ENCODE measurements at places on chromosomes 16 and 17. TPM values are rescaled to one million over a fixed set of nuclear protein-coding genes. Genes with fewer than 3 reads are reported as not detected.

The GRAP gene
- not detected for total RNA-seq

The PABPN1L gene
- total RNA-seq: not detected

The ATAD5 gene
- total RNA-seq: 21.8 TPM

The SDK2 gene
- total RNA-seq: 0.09 TPM

The ABCC3 gene
- total RNA-seq: 39.3 TPM

The ELMO3 gene
- total RNA-seq: 27.8 TPM

The TNS4 gene
- total RNA-seq: not detected

The MEIOC gene
- not detected for total RNA-seq

The NPIPB9 gene
- 0.45 TPM for total RNA-seq

The IGF2BP1 gene
- 601 TPM for total RNA-seq

The KREMEN2 gene
- 2.2 TPM for total RNA-seq

The KRT25 gene
- total RNA-seq: not detected

DNA sequence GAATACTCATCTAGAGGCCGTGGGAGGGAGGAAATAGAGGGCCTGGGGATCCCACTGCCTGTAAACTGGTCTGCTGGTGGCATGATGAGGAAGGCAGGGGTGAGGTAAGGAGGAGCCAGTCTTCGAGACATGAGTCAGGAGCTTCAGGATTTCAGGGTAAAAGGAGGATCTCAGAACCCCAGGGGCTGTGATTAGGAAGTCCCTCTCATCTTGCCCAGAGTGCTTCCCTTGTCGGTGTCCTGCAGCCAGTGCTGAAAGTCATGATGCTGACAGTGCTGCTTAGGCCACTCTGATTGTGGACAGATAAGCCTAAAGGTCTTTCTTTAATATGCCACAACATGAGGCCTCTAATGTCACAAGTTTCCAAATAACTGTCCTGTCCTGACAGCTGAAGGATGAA lies 29.6 kb downstream of the COG4 start:
- no peak for DNase-seq

- DNase-seq: peak; percentile 100
Measured at GRCh38 chr17:79796763-79797491, at the start of gene CBX8. Gene CBX8, minus strand, starts transcription at chr17:79797077. Its CDS starts 79 bp downstream, at chr17:79796998.

DNA sequence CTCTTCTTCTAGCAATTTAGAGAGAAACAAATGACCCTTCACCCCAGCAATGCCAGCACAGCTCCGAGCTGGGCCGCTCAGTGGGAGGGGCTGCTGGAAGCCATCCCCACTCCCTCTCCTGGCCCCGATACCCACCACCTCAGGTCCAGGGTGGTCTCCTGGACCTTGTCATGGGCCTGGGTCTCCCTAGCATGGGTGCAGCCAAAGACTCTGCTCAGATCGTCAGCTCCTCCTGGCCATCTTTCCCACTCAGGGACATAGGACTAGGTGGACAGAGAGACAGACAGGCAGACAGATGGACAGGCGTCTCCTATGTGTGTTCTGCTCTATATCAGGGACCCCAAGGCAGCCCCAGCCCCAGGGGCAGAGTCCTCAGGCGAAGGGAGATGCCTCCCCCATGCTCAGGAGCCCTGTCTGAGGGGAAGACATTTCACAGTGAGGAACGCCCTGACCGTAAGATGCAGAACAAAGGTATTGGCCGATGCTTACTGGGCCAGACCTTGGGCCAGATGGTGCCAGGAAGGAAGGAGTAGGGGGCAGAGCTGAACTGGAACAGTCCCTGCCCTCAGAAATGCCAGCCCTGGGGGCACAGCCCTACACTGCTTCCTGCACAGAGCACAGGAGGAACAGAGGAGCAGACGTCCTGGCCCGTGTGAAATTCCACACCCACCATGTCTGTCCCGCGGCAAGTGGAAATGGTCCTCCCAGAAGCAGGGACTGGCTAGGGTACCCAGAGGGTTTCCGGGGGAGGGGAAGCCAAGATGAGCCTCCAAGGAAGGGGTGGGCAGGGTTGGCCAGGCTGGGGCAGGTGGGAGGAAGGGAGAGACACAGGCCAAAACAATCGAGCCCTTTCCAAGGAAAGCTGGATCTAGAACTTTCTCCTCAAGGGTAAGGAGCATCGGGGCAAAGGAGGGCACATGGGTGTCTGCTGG lies 13.0 kb downstream of the PITPNM3 start:
- no peak for DNase-seq

DNA sequence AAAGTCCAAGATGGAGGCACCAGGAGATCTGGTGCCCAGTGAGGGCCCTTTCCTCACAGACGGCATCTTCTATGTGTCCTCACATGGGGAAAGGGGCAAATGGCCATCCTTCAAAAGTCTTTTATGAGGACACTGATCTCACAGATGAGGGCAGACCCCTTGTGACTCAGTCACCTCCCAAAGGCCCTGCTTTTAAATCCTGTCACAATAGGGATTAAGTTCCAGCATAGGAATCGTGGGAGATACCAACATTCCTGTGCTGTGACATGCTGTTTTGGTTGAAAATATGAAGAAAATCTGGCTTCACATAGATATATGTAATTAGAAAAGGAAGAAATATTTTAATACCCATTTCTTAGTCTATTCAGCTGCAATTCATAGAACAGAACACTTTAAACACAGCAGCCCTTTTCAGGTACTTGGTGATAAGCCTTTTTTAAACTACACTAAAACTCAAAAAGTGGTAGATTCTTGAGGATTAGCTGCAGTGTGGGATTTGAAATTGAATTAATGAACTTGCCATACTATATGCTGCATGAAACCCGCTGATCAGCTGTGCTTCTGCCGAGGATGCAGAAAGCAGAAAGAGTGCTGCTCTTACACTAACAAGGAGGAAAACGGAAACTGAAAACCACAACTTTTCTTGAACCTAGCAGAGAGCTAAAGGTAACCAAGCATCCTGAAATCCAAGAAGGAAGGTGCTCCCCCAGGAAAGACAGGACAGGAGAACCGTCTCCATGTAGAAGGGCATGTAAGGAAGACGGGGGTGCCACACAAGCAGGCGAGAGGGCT lies 32.7 kb downstream of the VPS53 start:
- DNase-seq: no peak

GRCh38 chr17:7932483-7932891 lies 481 bp downstream of the CNTROB start:
- DNase-seq: no peak

DNA sequence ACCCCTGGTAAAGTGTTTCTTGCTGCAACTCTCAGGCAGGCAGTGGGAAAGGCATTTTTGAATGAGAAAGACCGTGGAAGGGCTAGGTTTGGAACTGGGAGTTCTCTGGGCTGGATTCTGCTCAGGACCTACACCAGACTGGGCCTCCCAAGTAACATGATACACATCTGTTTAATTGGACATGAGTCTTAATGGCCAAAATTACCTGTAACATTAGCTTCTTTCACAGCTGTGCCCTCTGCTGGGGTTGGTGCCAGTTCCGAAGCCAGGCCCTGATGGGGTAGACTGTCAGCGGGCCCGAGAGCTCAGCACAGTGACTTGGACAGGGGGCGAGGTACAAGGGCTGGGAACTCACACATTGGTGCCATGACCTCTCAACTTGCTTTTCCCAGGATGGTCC lies 118.9 kb upstream of the IRX3 start:
- DNase-seq: no peak

- peak; percentile 70 for DNase-seq
Measured at GRCh38 chr16:72099377-72099818, 5.8 kb downstream of the DHX38 start.

DNA sequence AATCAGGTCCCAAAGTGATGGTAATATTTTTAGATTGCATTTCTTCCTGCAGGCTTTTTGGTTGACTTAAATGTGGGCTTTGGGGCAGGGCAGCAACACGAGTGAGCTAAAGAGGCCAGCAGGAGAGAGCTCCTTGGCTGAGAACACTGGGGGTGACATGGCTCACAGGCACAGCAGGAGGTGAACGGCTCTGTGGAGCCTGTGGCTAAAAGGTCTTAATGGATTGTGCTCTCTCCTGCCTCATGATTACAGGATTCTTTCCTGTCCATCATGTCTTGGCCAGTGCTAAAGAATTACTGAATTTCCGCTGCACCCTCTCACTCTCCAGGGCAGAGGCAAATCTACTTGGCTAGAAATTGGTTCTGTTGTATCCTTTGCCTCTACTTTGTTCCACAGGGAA lies 366.6 kb downstream of the HS3ST4 start:
- no peak for DNase-seq

- DNase-seq: no peak
Measured at GRCh38 chr16:86968866-86969265, 348.3 kb downstream of the C16orf95 start.

GRCh38 chr16:68021490-68021889 lies 1.5 kb downstream of the DDX28 start:
- no peak for DNase-seq

GRCh38 chr16:78249056-78249455 lies 149.6 kb downstream of the WWOX start:
- peak; percentile 82 for DNase-seq

DNA sequence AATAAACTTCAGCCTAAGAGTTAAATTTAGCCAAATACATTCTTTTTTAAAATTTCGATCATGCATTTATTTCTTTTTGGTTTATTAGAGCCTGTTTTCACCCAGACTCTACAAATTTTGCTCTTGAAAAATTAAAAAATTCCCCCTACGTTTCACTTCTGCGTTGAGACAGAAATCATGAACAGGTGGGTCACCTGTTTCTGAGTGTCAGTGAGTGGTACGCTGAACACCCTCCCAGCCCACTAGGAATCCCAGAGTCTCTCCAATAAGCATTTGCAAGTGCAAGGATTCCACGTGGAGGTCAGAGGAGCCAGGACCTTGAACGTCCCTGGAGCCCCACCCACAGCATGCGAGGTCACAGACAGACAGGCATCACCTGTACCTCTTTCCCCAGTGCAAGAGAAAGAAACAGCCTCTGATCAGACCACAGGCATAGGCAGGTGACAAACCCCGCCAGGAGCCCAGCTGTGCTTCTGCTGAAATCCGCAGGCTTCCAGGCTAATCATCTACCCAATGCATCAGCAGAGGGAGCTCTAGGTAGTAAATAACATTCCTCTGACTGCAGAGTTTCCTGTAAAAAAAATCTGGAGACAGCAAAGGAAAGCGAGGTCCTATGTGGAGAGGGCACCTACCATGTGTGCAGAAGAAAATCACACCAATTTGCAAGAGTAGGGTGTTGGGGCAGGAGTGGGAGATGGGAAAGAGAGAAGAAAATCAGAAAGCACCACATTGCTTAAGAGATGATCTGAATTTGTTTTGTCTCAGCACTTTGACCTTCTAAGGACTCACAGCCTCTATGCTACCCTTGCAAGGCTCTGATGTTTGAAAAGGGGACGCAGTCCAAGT lies 5.9 kb upstream of the XYLT1 start:
- DNase-seq: peak; percentile 72

GRCh38 chr16:47983999-47984580 lies 171.7 kb downstream of the ABCC12 start:
- no peak for DNase-seq

DNA sequence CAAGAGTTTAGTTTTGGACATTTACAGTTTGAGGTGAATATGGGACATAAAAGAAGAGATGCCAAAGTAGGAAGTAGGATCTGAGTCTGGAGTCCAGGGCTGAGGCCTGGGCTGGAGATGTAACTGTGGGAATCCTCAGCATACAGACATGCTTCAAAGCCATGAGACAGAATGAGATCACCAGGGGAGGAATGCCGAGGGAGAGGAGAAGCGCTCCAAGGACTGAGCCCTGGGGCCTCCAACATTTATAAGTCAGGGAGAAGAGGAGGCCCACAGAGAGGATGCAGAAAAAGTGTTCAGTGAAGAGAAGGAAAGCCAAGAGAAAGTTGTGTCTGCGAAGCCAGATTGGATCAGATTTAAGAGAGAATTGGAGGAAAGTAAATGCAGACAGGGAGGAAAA lies 277.5 kb upstream of the MYOCD start:
- no peak for DNase-seq

GRCh38 chr16:81492311-81492761 lies 47.7 kb downstream of the CMIP start:
- no peak for DNase-seq

DNA sequence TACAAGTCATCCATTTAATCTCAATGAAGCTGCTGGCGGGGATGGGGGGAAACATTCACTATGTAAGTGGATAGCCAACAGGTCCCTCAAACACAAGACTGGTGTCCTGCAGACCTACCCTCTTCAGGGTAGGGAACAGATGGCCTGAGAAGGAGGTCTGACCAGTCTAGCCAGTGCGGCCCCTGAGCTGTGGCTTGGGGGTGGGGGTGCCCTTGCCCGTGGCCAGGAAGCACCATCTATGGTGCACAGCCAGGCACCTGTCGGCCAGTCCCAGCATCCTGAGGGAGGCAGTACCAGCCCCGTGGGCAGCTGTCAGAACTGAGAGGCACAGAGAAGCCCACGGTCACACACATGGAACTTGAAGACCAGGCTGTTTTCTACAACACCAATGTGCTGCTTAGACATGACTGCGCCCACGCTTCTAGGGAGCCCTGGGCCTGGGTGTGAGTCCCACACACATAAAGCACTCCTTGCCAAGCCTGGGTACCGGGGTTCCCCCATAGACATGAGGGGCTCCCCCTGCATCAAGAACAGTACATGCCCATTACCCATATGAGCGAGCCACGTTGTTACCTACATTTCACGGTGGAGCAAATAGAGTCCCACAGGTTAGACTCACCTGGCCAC lies 40.9 kb downstream of the RMI2 start:
- DNase-seq: no peak

GRCh38 chr17:27477050-27477888 lies 21.0 kb downstream of the KSR1 start:
- DNase-seq: no peak

- DNase-seq: no peak
Measured at GRCh38 chr17:32191306-32191705, 49.0 kb downstream of the RHOT1 start.

DNA sequence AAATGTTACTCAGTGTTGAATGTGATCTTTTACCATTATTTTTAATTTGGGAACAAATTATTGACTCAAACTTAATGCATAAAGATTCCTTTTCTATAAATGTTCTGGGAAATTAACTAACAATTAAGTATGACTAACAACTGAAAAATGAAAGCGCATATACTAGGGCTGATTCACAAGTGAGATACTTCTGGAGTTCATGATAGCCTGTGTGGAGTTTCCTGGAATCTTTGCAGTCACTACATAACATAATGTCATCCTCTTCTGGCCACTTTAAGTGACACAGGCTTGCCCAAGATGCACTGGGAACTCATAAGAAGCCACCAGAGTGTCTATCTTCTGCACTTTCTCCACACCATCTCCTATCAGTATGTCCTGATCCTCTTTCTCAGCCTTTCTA lies 450.3 kb upstream of the CDH11 start:
- DNase-seq: no peak

DNA sequence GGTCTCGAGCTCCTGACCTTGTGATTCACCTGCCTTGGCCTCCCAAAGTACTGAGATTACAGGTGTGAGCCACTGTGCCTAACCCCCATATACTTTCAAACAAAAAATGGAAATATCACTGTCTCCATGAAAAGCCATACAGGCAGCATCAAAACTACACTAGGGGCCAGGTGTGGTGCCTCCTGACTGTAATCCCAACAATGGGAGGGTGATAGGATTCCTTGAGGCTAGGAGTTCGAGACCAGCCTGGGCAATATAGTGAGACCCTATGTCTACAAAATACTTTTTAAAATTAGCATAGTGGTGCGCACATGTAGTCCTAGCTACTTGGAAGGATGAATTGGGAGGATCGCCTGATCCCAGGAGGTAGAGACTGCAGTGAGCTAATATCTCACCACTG lies 15.7 kb downstream of the HMOX2 start:
- no peak for DNase-seq
